Right ventricle myocardium superior (tissue), 1 donor: ENCODE measurements at places on chromosomes 5 and 9. TPM values are rescaled to one million over a fixed set of nuclear protein-coding genes. Genes with fewer than 3 reads are reported as not detected.

ZFP2 gene
- 0.54 TPM for total RNA-seq

ARHGEF39 gene
- 0.24 TPM for total RNA-seq

MIGA2 gene
- total RNA-seq, result 32.8 TPM

IRGM gene
- total RNA-seq, result not detected

FOXI1 gene
- not detected for total RNA-seq

SH2D3C gene
- 18.2 TPM for total RNA-seq

LCN1 gene
- not detected for total RNA-seq

PITX1 gene
- not detected for total RNA-seq
